ENCODE measurements at places on chromosomes 16 and 17.

- no peak for DNase-seq
Observed at GRCh38 chr17:72077326-72077960, 43.4 kb upstream of the SOX9 start.

DNA sequence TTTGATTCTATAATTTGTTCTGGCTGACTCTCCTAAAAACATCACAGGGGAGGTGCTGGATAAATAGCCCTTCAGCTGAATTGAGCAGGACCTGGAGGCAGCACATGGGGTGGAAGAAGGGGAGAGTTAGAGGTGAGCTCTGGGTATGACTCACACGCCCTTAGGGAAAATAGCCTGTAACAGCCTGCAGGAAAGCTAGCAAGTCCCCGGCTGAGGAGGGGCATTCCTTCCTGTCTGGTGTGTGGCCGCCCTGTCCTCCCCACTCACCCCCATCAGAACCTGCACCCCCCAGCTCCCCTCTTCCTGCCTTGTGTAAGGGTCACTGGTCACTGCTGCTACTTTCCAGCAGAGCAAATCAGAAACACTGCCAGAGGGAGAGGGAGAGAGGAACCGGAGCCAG is 187.4 kb downstream of the C16orf95 start:
- DNase-seq, result no peak

- DNase-seq, result no peak
Observed at GRCh38 chr17:17770632-17771044, 66.1 kb downstream of the SREBF1 start.

- no peak for DNase-seq
Observed at GRCh38 chr16:25118851-25119578, 7.5 kb downstream of the LCMT1 start.

DNA sequence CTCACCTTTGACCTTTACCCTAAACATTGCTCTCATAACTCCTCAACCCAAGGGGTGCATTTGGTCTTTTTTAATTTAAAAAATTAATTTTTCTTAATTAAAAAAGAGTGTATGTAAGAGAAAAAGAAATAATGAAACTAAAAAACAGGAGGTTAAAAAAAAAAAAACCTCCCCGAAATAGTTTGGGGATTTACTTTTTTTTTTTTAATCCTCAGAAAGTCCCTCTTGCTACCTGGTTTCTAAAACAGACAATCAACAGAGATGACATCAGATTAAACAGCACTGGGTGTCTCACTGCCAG is 301.3 kb downstream of the SOX9 start:
- DNase-seq, result no peak

GRCh38 chr17:40341808-40342503 is 22.6 kb downstream of the GJD3 start:
- DNase-seq, result no peak

DNA sequence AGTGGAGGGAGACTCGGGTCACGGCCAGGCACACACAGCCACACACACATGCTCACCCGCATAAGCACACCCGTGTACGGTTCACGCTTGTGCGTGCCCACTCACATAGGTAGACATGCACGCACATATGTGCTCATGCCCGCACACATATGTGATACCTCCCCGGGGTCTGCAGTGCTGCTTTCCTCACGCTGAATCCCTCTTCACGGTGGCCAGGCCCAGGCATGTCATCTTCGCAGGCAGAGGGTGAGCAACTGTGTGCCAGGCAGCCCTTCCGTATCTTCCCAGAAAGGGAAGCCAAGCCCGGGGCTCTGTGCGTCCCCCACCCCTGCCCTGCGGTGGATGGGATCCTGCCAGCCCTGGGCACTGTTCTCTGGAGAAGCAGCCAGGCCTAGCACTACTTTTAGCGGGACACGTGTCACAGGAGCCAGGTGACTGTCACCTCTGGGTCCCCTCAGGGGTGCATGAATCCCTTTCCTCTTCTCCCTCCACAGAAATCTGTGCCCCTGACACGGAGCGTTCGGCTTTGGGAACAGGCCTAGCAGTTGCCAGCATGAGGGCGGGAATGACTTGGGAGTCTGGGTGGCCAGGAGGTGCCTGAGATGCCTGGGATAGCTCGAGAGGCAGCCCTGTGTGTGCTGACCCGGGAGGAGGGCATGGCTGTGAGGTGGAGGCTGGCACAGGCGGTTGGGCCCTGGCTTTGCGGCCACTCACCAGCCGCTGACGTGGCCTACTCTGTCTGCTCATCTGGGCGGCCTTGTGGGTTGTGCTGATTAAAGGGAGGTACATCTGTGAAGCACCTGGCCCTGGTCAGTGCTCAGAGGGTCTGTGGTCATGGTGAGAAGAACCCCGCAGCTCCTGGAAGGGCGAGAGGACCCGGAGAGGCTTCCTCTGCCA is 47.5 kb downstream of the BAIAP2 start:
- DNase-seq, result no peak

- DNase-seq, result no peak
Observed at GRCh38 chr16:818132-818531, 17.6 kb upstream of the GNG13 start.

DNA sequence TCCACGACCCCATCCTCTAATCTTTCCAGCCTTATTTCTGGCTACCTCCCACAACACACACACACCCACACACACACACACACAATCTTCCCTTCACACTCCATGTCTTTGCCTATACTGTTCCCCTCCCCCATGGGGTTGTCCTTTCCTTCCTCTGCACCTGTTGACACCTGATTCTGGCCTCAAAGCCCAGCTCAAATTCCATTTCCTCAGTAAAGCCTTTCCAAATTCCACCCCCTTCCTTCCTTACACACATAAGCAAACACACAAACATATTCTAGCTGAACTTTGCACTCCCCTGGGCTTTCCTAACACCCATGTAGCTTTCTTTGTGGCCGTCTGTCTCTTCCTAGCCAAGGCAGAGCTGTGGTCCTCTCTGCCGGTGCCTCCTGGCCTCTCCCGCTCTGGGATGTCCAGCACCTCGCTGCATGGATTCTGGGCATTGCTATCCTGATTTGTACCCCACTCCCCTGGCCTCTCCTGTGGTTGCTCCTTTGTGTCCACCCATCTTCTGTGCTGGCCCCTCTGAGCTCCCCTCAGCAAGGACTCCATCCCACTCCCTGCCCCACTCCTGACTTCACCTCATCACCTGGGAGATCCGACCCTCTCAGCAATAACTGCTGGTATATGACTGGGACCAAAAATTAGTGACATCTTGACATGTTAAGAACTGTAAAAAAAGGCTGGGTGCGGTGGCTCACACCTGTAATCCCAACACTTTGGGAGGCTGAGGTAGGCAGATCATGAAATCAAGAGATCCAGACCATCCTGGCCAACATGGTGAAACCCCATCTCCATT is 8.4 kb upstream of the SRCIN1 start:
- DNase-seq, result no peak

- no peak for DNase-seq
Observed at GRCh38 chr17:44307387-44308186, 814 bp upstream of the RUNDC3A start.

GRCh38 chr17:31753011-31753410 is 106.0 kb downstream of the COPRS start:
- DNase-seq, result no peak

DNA sequence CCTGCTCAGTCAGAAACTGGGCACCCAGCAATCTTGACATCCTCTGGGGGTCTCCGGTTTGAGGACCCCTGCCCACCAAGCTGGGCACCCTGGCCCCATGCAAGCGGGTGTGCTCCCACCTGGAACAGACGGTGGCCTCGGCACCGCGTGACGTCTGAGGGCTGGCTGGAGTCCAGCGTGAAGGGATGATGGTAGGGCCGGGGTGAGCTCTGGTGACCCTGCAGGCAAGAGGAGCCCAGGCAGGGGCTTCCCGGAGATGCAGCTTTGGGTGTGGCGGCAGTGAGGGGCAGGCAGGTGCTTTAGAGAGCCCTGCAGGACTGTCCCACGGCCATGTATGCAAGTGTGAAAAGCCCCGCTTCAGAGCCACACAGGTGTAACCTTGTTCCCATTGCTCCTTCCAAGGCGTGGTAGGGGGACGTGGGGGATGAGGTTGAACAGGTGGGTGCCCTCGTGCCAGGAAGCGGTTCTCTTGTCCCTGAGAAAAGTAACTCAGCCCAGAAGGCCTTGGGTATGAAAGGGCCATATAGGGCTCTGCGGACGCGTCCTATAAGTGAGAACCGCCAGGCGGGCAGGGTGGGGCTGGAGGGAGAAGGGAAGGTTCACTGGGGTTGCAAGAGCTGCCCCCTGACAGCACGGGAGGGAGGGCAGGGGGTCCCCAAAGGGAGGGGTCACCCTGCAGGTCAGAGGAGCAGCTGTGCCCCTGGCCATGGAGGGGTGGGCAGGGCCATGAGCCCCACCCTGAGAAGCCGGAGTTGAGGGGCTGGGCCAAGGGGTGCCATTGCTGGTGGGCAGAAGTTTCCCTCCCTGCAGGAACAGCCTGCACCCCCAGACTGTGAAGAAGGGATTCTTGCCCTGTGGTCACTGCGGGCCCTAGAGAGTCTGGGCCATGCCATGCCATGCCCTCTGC is 9.2 kb downstream of the RGS11 start:
- no peak for DNase-seq

DNA sequence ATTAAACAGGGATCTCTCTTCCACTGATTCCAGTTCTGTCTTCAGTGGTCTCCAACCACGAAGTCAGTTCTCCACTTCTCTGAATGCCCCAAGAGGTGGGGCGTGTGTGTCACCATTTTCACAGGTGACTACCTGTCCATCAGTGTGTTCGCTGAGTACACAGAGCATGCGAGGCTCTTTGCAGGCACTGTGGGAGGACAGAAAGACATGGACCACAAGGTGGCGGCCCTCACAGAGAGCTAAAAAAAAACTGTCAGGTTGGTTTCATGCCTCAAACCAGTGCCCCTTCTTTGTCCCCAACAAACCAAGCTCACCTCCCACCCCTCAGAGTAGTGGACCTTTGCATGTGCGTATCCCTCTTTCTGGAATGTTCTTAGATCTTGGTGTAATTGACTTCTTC is 13.8 kb downstream of the EMP2 start:
- DNase-seq, result no peak

GRCh38 chr16:57483725-57484514 is 2.4 kb downstream of the DOK4 start:
- DNase-seq, result no peak

DNA sequence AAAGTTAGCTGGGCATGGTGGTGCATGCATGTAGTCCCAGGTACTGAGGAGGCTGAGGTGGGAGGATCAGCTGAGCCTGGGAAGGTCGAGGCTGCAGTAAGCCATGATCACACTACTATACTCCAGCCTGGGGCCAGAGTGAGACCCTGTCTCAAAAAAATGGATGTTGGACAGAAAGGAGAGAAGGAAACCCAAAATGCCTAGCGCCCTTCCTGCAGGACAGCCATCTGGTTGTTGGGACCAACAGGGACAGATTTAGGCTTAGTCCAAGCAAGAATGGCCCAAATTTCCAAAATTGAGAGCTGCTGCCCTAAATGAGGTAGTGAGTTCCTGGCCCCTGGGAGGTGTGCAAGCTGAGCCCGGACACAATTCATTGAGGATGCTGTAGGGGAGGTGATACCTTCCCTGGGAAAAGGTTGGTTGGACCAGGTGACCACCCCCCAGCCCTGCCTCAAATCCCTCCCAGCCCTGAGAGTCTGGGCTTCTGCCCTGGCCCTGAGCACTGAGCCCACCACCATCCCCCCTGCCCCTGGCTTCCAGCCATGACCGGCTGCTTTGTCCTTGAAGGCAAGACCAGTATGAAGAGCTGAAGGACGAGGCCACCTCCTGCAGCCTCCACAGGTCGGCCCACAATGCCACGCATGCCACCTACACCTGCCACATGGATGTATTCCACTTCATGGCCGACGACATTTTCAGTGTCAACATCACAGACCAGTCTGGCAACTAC is 35.1 kb downstream of the IL21R start:
- no peak for DNase-seq

GRCh38 chr16:57022445-57022844 is 33.1 kb downstream of the NLRC5 start:
- no peak for DNase-seq

DNA sequence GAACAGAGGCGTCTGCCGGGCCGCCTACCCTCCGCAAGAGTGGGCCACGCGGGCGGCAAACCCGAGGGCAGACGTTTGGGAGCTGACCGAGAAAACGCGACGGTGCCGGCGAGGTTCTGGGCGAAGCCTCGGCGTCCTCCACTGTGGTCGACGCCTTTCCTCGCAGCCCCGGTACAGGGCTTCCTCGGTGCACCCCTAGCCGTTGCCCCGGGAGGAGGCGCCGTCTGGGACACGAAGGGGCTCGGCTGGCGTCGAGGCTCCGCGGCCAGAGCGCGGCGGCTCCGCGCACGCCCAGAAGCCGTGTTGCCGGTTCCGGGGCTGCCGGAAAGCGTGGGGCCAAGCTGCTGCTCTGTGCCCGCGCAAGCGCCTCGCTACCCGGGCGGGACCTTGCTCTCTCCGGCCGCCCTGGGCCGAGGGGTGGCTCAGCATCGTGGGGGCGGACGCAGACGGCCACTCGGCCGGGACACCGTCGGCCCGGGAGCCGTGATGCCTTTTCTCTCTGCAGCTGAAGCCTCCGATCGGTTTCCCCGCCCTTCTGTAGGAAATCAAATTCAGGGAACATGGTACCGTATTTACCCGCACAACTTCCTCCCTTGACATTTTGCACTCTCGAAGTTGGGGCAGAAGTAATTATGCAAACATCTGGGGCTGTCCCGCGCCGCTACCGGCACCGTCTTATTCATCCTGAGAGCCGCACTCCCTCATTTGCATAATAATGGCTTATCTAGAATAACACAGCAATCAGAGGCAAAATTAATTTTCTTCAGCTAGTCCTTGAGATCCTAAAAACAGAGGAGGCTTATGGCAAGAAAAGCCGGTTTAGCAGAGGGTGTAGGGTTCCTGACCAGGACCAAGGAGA is 7.3 kb upstream of the CBX8 start:
- DNase-seq, result peak; percentile 52

- no peak for DNase-seq
Observed at GRCh38 chr17:66491213-66491612, 188.8 kb downstream of the PRKCA start.

DNA sequence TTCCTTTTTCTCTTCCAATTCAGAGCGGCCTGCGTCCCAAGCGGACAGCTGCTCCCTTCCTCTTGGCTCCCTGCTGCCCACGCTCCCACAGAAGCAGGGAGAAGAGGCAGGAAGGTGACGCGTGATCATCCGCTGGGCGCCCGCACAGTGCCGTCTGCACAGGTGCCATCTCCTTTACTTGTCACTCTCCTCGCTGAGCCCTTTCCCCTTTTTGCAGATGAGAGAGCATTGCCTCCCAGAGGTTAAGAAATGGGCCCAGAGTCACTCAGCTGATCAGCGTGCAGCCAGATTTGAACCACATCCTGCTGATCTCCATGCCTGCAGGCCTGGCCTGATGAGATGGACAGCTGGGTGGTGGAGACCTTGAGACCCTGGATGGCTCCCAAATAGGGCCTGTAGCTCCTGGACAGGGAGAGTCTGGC is 299.8 kb downstream of the SEC14L1 start:
- DNase-seq, result no peak

Measured in CD4-positive, alpha-beta T cell treated with Interleukin-4 for 4 hours (primary cell).